ENCODE measurements at places on chromosomes 5 and 9.
A peak's percentile ranks its signal among the peaks of the same experiment; 100 is the strongest.

DNA sequence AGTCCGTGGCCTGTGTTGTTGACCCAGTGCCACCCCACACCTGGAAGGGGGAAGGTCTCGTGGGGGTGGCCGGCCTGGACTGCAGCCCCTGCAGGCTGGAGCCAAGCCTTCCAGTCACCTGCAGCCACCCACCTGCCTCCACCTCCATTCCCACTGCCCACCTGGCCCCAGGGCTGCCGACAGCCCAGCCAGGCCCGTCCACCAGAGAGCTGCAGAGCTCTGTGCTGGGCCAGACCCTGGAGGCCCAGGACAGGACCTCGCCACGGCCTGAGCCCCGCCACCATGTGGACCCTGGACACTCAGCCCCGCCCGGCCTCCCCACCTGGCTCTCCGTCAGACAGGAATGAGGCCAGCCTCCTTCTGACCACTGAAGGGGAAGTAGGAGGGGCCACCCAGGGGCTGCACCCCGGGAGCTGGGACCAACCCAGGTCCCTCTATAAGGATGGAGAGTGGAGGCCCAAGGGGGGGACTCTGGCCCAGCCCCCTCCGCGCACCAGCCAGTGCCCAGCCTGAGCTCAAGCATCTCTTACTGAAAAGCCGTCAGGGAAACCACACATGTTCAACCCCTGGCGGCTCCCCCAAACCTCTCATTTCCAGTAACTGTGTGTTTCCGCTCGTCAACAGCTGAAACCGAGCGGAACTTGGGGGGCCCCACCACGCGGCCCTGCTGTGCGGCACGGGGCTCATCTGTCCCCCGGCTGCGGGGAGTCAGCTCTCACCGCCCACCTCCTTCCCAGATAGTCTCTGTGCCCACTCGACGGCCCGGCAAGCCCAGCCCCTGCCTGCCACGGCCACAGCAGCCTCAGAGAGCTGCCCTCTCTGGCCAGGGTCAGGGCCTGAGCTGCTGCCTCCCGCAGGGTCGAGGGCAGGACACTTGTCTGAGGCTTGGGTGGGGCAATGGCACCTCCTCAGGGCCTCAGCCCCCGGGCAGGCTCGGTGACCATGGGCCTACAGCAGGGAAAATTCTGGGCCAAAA, 12.8 kb downstream of the NOTCH1 start:
- DNase-seq: peak; percentile 83

GRCh38 chr5:147860641-147861025, 17.9 kb upstream of the SCGB3A2 start:
- no peak for DNase-seq

GRCh38 chr5:160638161-160638742, 213.8 kb downstream of the ATP10B start:
- DNase-seq: no peak

- DNase-seq: no peak
Measured at GRCh38 chr5:128353441-128354107, 184.5 kb downstream of the FBN2 start.

GRCh38 chr9:122367774-122368460, 2.9 kb upstream of the PTGS1 start:
- no peak for DNase-seq

DNA sequence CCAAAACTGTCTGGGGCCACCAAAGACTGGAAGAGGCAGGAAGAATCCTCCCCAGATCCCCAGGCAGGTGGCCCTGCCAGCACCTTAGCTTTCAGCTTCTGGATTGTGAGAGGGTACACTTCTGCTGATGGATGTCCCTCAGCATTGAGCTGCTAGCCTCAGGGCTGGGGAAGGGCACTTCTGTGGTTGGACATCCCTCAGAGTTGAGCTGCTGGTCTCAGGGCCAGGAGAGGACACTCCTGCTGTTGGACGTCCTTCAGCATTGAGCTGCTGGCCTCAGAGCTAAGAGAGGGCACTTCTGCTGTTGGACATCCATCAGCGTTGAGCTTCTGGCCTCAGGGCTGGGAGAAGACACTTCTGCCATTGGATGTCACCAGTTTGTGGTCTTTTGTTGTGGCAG, 83.8 kb upstream of the FCN1 start:
- DNase-seq: no peak

DNA sequence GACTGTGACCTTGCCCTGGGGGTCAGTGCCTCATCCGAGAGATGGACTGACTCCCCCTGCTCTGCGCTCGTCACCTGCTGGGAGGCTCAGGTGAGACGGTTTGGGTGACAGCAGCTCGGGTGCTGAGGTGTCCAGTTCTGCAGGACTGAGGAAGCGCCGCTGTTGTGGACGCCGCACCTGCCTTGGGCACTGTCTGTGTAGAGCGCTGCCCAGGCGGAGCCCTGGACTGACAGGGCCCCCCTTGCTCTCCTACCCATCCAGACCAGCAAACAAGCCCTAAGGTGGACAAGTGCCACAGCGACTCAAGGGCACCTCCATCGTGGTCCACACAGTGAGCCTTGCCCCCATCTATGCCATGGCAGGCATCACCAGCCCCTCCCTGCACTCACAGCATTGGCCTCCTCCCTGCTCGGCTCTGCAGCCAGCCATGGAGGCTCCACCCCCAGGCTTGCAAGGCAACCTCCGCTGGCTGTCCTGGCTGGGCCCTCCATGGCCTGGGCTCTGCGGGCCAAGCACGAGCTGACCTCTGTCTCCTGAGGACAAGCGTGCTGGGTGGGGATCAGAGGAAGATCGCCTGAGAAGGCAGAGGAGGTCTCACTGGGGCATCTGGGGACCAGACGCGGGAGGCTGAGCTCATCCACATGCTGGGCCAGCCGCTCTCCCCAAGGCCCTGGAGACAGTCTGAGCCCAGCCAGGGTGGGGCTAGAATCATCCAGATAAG, 87.1 kb upstream of the COL5A1 start:
- DNase-seq: no peak

DNA sequence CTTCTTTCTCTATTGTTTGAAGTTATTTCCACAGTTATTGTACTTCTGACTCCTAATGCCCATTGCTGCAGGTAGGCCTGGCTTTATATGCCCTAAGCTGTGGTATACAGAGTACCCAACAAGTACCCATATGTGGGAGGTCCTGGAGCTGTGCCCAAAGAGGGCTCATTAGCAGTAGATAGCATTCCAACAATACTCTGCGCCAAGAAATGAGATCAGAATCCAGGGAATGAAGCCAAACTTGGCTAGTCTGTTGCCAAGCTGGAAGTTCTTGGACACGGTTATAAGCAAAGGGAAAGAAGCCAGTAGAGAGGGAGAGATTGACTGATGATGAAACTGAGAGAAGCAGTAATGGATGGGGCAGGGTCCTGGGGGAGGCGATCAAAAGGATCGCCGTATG, 29.7 kb upstream of the FAM169A start:
- no peak for DNase-seq

DNA sequence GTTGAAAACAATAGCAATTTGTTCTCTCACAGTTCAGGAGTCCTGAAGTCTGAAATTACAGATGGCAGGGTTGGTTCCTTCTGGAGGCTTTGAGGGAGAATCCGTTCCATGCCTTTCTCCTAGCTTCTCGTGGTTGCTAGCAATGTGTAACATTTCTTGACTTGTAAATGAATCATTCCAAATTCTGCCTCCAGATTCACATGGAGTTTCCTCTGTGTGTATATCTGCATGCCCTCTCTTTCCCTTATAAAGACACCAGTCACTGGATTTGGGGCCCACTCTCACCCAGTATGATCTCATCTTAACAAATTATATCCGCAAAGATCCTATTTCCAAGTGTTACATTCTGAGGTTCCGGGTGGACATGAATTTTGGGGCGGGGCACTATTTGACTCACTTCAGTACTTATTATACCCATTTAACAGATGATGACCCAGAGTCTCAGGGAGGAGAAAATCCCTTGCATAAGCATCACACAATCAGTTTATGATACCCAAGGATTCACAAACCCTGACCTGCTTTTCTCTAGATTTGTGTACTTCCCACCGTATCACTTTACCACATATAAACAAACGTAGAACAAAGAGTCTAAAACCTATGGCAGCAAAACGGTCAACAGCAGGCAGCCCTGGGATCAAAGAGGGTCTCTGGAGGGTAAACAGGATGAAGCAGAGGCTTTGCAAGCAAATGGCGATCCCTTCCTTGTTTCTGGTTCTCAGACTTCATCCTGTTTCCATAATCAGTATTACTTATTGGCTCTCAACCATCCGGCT, 93.7 kb downstream of the C9orf152 start:
- DNase-seq: no peak

DNA sequence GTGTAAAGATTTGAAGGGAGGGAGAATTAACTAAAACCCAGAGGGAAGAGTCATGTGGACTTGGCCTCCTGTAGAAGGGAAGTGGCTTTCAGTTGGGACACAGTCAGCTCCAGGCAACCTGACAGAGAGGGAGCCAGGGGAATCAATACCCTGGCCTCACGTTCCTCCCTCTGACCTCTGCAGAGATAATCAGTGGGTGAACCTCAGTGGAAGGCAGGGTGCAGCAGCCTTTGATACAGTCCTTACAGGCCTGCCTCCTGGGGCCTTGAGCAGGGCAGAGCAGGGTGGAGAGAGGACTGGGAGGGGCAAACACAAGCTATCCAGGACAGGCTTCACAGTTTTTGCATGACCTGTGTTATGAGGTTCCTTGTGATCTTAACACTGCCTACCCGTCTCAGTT, 61.9 kb upstream of the GPBP1 start:
- DNase-seq: no peak

DNA sequence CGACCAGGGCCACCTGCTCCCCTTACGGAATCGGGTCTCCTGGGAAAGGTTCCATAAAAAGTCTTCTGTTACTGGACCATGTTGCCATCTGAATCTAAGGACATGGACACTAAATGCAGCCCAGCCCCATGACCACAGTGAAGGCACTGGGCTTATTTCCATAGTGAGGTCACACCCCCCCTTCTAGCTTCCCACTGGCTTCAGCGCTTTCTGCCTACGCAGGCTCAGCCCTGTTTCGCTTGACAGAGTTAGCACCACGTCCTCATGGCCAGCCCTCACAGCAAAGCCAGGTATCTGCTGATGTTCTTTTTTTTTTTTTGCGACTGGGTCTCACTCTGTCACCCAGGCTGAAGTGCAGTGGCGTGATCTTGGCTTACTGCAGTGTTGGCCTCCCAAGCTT, 14.1 kb downstream of the UCK1 start:
- DNase-seq: no peak

GRCh38 chr5:33781286-33781685, 110.5 kb downstream of the ADAMTS12 start:
- DNase-seq: no peak

DNA sequence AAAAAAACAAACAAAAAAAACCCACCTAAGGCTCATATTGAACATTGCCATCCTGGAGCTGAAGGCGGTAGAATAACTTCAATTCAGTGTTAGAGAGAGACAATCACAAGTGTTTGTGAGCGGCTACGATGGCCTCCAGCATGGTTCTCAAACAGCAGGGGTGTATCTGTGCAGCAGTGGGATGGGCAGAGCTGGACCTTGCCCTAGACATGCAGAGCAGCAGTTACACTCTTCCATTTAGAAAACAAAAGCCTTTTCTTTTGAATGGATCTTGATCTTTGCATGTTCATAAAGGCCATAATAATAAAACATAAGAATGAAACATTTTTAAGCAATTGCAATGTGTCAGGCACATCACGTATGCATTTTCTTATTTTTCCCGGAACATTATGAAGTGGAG, 50.3 kb downstream of the ARHGAP26 start:
- no peak for DNase-seq

- no peak for DNase-seq
Measured at GRCh38 chr5:173859408-173860159, 28.6 kb upstream of the CPEB4 start.

- no peak for DNase-seq
Measured at GRCh38 chr5:135482381-135482933, 30.3 kb upstream of the TIFAB start.

- no peak for DNase-seq
Measured at GRCh38 chr5:1975898-1976765, 93.4 kb upstream of the IRX4 start.

GRCh38 chr9:133506653-133507038, 18.1 kb downstream of the MYMK start:
- no peak for DNase-seq

DNA sequence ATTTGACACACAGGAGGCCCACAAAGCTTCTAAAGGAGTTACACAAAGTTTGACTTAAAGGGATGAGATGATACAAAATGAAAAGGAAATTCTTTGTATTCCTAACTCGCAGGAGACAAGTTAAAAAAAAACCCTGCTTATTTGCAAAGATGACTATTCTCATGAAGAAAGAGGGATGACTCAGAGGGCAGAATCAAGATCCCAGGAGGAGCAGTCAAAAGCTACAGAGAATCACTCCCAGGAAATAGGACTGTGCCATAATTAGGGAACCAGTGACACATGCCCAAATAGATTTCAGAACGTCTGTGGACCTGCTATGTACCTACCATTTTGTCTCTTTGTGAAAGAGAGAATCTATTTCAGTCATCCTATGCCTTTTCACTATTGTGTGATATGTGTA, 103.5 kb upstream of the ARRDC3 start:
- DNase-seq: no peak

DNA sequence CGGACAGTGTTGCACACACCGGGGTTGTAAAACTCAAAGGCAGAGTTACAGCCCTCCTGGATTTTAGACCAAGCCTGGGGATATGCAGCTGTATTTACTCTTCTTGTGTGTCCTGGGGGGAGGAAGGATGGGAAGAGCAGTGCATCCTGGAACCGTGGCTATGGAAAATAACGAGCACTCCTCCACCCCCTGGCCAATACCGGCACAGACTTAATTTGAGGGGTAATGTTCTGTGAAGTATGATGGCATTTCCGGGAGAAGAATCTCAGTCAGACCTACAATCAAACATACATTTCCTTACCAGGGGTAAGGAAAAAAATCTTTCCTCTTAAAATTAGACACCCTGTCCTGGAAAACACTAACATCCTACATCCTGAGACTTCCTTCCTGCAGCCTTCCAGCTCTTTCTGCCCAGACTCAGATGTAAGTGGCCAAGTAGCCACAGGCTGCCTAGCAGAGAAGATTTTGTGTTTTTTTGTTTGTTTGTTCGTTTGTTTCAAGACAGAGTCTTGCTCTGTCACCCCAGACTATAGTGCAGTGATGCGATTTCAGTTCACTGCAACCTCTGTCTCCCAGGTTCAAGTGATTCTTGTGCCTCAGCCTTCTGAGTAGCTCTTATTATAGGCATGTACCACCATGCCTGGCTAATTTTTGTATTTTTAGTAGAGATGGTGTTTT, 11.0 kb upstream of the ERMP1 start:
- no peak for DNase-seq

- DNase-seq: no peak
Measured at GRCh38 chr9:101731429-101731828, 7.0 kb downstream of the GRIN3A start.

- DNase-seq: no peak
Measured at GRCh38 chr5:151864061-151864748, 60.4 kb downstream of the GLRA1 start.

DNA sequence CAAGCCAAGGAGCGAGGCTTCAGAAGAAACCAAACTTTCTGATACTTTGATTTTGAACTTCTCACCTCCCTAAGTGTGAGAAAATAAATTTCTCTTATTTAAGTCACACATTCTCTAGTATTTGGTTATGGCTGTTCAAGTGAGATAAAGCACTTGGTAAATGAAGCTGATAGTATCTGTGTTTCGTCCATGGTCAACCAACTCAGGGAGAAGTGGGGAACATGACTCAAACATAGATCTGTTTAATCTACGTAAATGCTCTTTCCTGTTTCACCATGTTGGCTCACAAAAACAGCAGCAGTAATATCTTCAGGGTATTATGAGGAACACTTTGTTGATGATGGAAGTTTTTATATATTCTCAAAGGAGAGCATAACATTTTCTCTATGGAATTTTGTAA, 2167.2 kb upstream of the C9orf72 start:
- DNase-seq: no peak
